ENCODE measurements at places on chromosomes 1 and 21.

DNA sequence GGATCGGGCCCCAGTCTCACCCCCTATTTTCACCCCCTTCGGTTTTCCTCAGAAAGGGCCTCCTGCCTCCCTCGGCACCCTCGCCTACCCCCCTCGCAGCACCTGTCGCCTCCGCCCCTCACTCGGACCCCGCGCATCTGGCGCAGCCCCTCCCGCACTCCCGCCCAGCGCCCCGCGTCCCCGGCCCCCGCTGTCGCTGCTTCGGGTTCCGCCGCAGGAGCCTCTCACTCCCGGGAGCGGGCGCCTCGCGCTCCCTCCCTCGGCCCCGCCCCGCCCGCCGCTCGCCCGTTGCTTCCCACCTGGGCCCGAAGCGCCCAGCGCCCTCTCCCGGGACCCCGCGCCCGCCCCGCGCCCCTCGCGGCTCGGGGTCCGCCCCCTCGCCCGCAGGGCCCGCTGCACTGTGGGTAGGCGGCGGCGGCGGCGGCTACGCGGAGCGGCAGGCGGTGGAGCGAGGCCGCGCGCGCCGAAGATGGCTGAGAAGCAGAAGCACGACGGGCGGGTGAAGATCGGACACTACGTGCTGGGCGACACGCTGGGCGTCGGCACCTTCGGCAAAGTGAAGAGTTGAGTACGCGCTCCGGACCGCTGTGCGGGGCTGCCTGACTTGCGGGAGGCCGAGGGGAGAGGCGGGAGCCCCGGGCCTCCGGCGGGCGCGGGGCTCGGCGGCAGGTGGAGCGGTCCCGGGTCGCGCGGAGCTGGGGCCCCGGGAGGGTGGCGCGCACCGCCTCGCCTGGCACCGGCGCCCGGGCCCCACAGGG, at the start of gene PRKAA2:
TSS of gene PRKAA2 (plus strand) at position 396 of the 758 bp plus-strand sequence. CDS start at position 470, 74 bp downstream.
- no peak for DNase-seq

DNA sequence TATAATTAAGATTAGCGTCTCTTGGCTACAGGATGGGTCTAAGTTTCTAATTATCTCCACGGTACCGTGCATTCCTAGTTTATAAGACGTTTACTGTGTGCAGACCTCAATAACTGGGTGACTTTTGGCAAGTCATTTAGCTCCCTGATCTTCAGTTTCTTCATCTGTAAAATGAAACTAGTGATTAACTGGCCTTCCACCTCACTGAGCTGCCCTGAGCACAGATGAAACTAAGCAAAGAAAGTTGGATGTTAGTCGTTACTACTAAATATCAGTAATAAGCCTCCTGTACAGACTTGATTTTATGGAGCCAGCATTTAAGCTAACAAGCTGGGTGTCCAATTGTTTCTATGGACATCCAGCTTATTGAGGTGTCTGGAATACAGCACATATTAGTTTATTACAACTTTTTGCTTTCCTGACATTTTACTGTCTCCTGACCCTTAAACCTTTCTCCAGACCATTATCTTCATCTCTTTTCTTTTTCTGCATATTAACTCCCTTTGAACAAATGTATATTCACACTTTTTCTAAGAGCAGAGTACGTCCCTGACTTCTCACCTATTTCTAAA, 1.1 kb downstream of the CR2 start:
- DNase-seq: no peak

DNA sequence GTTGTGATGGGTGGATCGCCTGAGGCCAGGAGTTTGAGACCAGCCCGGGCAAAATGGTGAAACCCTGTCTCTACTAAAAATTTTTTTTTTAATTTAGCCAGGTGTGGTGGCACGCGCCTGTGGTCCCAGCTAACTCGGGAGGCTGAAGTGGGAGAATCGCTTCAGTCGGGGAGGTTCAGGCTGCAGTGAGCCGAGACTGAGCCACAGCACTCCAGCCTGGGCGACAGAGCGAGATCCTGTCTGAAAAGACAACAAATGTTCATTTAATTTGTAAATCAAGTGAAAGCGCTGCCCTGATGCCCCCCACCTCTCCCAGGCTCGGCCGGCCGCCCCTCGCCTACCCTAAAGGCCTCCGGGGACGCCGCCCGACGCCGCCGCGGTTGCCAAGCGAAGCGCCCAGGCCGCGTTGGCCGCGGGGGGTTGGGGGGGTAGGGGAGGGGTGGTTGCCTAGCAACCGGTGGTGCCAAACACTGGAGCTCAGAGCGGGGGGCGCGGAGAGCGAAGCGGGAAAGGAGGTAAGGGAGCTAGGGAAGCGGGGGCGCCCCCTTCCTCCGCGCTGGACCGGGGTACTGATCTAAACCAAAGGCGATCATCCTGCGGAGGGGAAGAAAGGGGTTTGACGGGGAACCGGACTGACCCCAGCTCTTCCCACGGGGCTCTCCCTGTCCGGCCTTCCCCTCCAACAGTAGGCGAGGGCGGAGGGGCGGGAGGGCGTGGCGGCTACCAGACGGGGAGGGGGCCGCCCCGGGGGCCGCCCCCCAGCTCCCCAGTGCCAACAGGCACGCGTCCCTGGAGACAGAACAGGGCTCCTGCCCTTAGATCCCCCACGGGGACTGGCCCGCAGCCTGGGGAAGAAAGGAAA, at the start of gene TEKT2:
TSS of gene TEKT2 (plus strand) at position 460 of the 862 bp plus-strand sequence. CDS start 828 bp downstream, outside the sequence.
- no peak for DNase-seq

GRCh38 chr1:33718186-33718585, 145.7 kb upstream of the HMGB4 start:
- no peak for DNase-seq

DNA sequence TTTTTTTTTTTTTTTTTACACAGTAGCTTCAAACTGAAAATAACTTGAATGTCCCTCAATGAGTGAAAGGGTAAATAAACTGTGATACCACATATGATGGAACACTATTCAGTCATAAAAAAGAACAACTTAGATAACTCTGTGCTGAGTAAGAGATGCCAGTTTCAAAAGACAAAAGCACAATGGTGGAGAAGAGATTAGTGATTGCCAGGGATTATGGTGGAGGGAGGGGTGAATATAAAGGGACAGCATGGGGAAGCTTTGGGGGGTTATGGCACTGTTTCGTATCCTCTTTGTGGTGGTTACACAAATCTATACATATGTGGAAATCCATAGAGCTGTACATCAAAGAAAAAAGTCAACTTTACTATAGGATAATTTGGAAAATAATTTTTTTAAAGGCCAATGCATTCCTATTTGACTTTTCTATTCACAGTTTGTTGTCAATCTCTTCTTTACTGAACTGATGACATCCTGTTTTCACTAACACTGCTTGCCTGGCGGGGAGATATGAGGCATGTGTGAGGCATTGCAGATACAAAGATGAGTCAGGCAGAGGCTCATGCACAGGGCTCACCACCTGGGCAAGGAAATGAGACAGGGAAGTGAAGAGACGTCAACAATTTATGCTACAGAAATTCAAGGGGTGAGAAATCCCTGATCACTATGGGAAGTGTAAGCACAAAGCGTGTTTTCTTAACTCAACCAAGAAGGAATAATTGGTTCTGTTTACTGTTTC, 302.7 kb downstream of the DUSP10 start:
- peak; percentile 61 for DNase-seq

GRCh38 chr1:46528297-46528955, 23.0 kb downstream of the KNCN start:
- DNase-seq: no peak

DNA sequence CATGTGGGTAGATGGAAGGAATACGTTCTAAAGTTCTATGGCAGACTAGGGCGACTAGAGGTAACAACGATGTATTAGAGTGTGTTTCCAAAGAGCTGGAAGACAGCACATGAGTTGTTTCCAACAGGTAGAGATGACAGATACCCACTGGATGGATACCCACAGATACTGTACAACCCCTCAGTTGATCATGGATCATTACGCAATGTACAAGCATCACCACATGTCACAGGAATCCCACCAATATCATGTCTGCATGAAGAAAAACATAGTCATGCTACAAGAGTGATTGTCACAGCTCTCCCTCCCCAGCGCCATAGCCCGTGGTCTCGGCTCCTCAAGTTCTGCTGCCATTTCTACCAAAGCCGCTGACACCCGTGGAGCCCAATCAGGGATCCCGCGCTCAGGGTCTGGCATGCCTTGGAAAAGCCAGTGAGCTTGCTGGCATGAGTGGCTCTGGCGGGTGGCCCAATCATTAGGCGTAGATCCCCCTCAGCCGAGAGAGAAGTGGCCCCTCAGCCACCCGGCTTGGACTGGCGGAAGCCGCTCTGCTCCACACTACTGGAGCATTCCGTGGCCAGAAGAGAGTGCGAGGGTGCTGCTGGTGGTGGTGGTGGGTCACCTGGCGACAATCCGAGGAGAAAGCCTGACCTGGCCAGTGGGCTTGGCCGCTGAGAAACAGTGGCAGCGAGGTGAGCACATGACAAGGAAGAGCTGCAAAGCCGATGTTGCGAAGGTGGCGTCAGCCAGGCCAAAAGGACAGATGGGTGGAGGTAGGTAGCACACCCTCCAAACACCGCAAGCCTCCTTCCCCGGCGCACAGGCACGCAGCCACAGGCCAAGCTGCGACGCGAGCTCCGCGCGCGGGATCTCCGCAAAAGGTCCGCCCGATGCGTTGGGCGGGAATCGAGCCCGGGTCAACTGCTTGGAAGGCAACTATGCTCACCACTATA, 65.7 kb upstream of the FCGR2A start:
- no peak for DNase-seq

- no peak for DNase-seq
Observed at GRCh38 chr1:56774067-56774609, 45.1 kb downstream of the FYB2 start.

GRCh38 chr1:29639741-29640427, 403.6 kb downstream of the PTPRU start:
- DNase-seq: peak; percentile 33

- no peak for DNase-seq
Observed at GRCh38 chr1:17539477-17540254, at the start of gene ARHGEF10L. ARHGEF10L (plus strand) TSS chr1:17539698; CDS start chr1:17580596, 40,898 bp downstream.

DNA sequence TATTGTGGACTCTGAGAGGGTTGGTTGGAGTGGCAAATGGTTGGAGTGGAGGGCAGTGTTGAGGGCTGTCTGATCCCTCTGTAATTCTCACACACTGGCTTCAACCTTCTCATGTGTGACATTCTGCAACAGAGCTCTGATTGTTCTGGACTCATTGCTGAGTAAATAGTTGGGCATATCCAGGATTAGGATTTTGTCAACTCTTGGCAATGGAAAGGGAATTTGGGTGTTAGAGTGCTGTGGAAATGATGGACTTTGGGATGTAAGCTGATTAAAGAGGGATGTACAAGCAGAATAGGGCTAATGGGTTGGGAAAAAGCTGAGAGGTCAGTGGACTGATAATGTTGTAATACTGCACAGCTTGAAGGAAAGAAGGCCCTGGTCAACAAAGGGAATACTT, 16.5 kb downstream of the TLCD4 start:
- DNase-seq: no peak

GRCh38 chr1:110979154-110979553, 15.4 kb upstream of the LRIF1 start:
- DNase-seq: no peak

- DNase-seq: no peak
Observed at GRCh38 chr1:46491443-46492268, 2.0 kb downstream of the DMBX1 start.

- DNase-seq: no peak
Observed at GRCh38 chr1:40059338-40059959, 18.9 kb downstream of the CAP1 start.

- DNase-seq: no peak
Observed at GRCh38 chr1:93905734-93906133, 3.5 kb downstream of the GCLM start.

DNA sequence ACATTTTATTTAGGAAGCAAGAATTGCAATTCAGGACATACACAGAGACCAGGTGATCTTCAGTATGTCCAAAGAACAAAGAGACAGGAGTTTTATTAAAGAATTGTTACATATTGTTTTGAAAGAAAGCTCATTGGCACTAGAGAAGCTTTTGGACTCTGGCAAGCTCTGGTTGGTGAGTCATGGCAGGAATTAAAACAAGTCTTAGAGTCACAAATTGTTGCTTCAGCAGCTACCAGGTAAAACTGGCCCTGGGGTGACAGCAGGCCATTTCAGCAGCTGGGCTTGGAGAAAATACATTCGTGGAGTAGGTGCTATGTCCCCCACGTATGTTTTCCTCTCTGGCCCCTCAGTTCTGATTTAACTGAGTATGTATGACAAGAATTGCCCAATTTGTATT, 58.8 kb downstream of the MAP3K21 start:
- DNase-seq: no peak

DNA sequence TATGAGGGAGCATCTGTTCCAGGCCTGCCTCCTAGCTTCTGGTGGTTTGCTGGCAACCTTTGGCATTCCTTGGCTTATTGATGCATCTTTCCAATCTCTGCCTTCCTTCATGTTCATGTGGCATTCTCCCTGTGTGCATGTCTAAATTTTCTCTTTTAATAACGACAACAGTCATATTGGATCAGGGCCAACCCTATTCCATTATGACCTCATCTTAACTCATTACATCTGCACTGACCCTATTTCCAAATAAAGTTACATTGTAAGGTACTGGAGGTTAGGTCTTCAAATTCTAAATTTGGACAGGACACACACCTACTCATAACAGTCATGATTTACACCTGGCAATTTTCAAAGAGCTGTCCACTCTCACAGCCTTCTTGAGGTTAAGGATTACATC, 117.2 kb upstream of the FGGY start:
- DNase-seq: no peak

GRCh38 chr1:36968730-36969129, 65.6 kb downstream of the GRIK3 start:
- DNase-seq: no peak

- no peak for DNase-seq
Observed at GRCh38 chr21:43928222-43929125, 63.5 kb downstream of the AGPAT3 start.

GRCh38 chr21:31988492-31989290, 115.9 kb downstream of the HUNK start:
- no peak for DNase-seq

DNA sequence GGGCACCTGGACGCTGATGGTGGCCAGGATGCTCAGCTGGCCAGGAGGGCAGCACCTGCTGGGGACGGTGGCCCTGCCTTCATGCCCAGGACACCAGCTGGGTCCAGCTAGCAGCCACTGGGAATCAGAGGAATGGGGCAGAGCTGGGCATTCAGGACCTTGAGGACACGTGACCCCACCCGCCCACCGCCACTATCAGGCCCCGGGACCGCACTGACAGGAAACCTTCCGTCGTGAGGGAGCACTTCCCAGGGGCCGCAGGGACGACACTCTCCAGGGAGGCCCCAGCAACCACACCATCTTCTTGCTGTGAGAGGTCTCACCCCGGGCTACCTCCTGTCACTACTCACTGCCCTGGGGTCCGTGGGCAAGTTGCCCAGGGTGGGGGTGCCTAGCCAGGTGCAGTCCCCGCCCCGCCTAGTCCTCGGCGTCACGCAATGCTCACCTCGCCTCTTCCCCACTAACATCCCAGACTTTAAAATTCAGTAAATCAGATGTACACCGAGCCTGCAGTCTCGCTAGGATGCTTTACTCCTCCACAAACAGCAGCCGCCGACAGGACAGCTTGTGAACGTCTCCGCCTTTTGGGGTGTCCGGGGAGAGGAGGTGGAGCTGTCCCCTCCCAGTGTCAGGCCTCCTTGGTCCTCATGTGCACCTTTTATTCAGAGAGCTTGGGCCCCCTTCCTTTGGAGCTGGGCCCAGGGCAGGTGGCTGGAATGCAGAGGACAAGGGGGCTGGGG, 4.9 kb downstream of the VWA1 start:
- no peak for DNase-seq

- no peak for DNase-seq
Observed at GRCh38 chr1:160763993-160764392, 24.9 kb downstream of the SLAMF7 start.

- DNase-seq: no peak
Observed at GRCh38 chr1:42944246-42944928, 14.3 kb downstream of the SLC2A1 start.

- no peak for DNase-seq
Observed at GRCh38 chr1:91603409-91603808, 102.8 kb downstream of the CDC7 start.
